ENCODE measurements at places on chromosomes 16 and 17. TPM values are rescaled to one million over a fixed set of nuclear protein-coding genes. Genes with fewer than 3 reads are reported as not detected.

DNA sequence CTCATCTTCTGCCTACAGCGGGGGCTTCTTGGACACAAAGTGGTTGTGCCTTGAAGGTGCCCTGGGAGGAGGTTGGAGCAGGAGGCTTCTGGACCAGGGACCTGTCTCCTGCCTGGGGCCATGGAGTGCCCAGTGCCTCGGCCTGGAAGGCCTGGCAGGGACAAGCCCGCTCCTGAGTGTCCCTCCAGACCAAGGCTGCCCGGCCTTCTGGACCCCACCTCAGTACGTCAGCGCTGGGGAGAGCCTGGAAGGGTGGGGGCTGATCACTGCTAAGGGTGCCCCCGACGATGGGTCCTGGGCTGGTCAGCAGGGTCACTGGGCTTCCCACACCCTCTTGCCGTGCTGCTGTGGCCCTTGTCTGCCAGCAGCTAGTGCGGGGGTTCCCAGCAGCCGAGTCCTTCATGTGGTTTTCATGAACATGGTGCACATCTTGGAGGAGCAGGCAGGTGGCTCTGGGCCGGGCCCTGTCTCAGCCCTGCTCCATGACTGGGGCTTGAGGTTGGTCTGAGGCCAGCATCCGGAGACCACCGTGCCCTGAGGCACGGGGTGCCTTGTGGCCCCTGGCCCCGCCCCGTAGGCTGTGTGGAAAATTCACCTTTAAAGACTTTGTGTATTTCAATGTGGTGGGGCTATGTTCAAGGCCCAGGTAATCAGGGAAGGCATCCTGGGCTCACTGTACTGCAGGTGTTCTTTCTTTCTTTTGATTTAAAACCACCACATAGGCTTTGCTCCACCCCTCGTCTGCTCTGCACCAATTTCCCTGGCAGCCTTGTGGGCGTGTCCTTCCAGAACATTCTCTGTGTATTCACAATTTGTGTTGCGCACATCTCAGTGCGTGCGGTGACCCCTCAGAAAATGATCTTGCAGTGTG, 22.4 kb downstream of the MGRN1 start:
- H3K4me3 ChIP-seq: no peak overlapping the region
- H3K27me3 ChIP-seq: no peaks in the 10 kb centered on the region
- DNase-seq: no peak
- peaks cover 8% of the 10 kb centered on the region for H3K4me1 ChIP-seq
- H3K27ac ChIP-seq: no peak overlapping the region

DNA sequence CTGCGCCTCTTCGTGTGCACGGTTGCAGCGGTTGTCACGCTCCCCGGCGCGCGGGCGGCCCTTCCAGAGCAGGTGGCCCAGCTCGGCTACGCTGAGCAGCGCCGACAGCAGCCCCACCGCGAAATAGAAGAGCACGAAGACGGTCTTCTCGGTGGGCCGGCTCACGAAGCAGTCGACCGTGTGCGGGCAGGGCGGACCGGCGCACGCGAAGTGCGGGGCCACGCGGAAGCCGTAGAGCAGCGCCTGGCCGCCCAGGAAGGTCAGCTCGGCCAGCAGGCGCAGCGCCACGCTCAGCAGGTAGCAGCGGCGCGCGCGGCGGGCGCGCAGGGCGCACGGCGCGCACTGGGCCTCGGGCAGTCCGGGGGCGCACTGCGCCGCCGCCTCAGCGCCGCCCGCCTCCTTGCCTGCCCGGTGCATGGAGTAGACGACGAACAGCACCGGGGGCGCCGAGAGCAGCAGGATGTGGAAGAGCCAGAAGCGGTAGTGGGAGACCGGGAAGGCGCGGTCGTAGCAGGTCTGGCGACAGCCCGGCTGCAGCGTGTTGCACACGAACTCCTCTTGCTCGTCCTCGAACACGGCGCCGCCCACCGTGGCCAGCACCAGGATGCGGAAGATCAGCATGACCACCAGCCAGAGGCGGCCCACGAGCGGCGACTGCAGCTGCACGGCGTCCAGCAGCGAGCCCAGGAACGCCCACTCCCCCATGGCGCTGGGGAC, 1.3 kb downstream of the GJD3 start:
- no peak for DNase-seq
- H3K36me3 ChIP-seq: no peaks in the 10 kb centered on the region
- peak overlapping the region; percentile 61 for H3K4me3 ChIP-seq
- H3K27me3 ChIP-seq: no peaks in the 10 kb centered on the region
- peaks cover 10% of the 10 kb centered on the region for H3K4me1 ChIP-seq

PPP1R27 gene
- not detected for total RNA-seq

GRCh38 chr16:81445966-81446906, 1.6 kb downstream of the CMIP start:
- no peak for DNase-seq
- H3K27me3 ChIP-seq: 0 out of 2 replicates have a peak, but pooled peaks cover 3% of the 10 kb centered on the region
- no peaks in the 10 kb centered on the region for H3K36me3 ChIP-seq
- peak overlapping the region; percentile 66 for H3K4me3 ChIP-seq
- no peak overlapping the region for H3K27ac ChIP-seq

GRCh38 chr16:2820836-2821486, 3.9 kb downstream of the PRSS21 start:
- no peak for DNase-seq
- H3K27ac ChIP-seq: no peak overlapping the region
- H3K27me3 ChIP-seq: no peaks in the 10 kb centered on the region
- no peaks in the 10 kb centered on the region for H3K36me3 ChIP-seq
- no peaks in the 10 kb centered on the region for H3K4me1 ChIP-seq
- H3K4me3 ChIP-seq: no peak overlapping the region

GRCh38 chr16:66886914-66887313, 6.6 kb downstream of the PDP2 start:
- peaks cover 4% of the 10 kb centered on the region for H3K4me1 ChIP-seq
- no peak overlapping the region for H3K4me3 ChIP-seq
- no peaks in the 10 kb centered on the region for H3K27me3 ChIP-seq
- no peak for DNase-seq
- peaks cover 11% of the 10 kb centered on the region for H3K36me3 ChIP-seq

DNA sequence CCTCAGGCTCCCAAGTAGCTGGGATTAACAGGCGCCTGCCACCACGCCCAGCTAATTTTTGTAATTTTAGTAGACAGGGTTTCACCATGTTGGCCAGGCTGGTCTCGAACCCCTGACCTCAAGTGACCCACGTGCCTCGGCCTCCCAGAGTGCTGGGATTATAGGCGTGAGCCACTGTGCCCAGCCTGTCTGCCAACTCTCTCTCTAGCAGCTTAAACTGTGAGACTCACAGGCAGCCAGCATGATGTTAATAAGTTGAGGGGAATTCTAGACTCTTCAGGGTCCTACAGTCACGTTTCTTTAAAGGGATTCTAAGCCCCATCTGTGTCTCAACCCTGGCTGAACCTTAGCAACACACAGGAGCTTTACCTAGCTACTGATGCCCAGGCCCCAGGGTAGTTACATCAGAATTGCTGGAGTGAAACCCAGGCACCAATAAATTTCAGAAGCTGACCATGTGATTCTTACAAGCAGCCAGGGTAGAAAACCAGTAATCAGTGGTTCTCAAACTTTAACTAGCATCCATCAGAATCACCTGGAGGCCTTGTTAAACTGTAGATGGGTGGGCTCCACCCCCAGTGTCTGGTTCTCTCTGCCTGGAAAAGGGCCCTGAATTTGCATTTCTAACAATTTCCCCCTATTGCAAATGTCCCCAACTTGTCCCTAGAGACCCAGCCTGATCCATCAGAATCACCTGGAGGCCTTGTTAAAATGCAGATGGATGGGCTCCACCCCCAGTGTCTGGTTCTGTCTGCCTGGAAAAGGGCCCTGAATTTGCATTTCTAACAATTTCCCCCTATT, 30.7 kb downstream of the GPRC5B start:
- H3K36me3 ChIP-seq: no peaks in the 10 kb centered on the region
- H3K27ac ChIP-seq: no peak overlapping the region
- DNase-seq: no peak
- H3K4me1 ChIP-seq: peaks cover 12% of the 10 kb centered on the region
- no peak overlapping the region for H3K4me3 ChIP-seq

SGCA gene
- not detected for total RNA-seq

DNA sequence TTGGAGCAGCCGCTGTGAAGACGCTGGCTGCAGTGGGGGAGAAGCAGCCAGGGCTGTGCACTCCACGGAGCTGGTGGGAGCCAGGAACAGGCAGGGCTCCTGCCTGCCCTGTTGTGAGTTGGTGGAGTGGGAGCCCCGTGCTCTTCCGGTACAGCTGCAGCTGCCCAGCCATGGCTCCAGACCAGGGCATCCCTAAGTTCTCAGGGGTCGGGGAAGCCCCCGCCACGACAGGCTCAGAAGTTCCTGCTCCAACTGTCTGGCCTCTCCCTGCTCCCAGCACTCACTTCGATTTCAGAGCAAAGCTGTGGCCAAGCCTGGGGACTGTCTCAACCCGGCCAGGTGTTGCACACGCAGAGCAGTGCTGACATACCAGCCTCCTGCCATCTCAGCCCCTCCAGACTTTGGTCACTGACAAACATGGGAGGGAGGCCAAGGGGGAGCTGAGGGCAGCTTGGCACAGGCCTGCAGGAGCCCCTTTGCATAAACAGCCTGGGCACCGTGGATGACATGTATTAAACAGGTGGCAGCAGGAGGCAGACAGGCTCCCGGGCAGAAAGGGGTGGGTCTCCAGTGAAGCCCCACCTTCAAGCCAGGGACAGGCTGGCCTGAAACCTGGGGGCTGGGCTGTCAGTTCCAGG, 13.9 kb upstream of the KDM8 start:
- H3K4me3 ChIP-seq: no peak overlapping the region
- DNase-seq: peak; percentile 48
- no peak overlapping the region for H3K27ac ChIP-seq
- no peaks in the 10 kb centered on the region for H3K4me1 ChIP-seq
- H3K27me3 ChIP-seq: no peaks in the 10 kb centered on the region

HCRT gene
- not detected for total RNA-seq

ICAM2 gene
- 4.4 TPM for total RNA-seq

TK1 gene
- 48.0 TPM for total RNA-seq

KRTAP9-4 gene
- total RNA-seq: not detected

DNA sequence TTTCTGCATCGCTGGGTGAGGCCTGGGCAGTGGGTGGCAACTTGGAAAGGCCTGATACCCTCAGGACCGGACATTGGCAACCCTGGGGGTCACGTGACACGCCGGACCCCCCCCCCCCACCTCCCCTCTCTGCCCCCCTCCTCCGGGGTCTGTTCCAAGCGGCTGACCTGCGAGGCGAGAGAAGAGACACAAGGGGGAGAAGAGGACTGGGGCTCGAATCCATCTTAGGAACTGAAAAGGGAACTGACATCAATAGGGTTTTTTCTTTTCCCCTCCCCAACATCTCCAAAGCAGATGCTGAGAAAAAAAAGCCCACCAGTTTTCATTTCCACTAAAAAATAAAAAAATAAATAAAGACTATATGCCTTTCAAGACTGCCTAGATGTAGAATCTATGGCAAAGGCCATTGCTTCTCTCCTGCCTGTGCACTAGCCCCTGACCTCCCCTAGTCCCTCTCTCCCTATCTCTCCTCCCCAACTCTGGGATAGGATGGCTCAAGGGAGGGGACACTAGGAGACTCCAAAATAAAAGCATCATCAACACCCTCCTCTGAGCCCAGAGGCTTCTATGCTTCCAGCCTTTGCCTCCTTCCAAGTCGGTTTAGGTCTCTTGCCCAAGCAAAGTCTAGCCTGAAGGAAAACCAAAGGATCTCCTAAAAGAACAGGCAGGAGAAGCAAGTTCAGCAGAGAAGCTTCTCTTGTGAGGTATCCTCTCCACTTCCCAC, 7.7 kb upstream of the HOXB2 start:
- no peaks in the 10 kb centered on the region for H3K36me3 ChIP-seq
- no peaks in the 10 kb centered on the region for H3K27me3 ChIP-seq
- H3K27ac ChIP-seq: no peak overlapping the region
- no peaks in the 10 kb centered on the region for H3K4me1 ChIP-seq
- no peak overlapping the region for H3K4me3 ChIP-seq
- DNase-seq: no peak

IRX5 gene
- 0.83 TPM for total RNA-seq

- no peak for DNase-seq
- no peaks in the 10 kb centered on the region for H3K27me3 ChIP-seq
These were observed 217.8 kb downstream of the CHD9NB start for GRCh38 chr16:52834736-52835465.

- H3K27ac ChIP-seq: no peak overlapping the region
- H3K4me1 ChIP-seq: peaks cover 7% of the 10 kb centered on the region
- no peak for DNase-seq
These were observed 49.0 kb upstream of the DHX40 start for GRCh38 chr17:59516451-59516850.

GRCh38 chr17:80826346-80826954, 165.2 kb upstream of the CHMP6 start:
- H3K36me3 ChIP-seq: no peaks in the 10 kb centered on the region
- H3K4me3 ChIP-seq: no peak overlapping the region
- H3K27ac ChIP-seq: no peak overlapping the region
- no peaks in the 10 kb centered on the region for H3K27me3 ChIP-seq

SPNS2 gene
- total RNA-seq: not detected

TVP23A gene
- total RNA-seq: not detected

DNA sequence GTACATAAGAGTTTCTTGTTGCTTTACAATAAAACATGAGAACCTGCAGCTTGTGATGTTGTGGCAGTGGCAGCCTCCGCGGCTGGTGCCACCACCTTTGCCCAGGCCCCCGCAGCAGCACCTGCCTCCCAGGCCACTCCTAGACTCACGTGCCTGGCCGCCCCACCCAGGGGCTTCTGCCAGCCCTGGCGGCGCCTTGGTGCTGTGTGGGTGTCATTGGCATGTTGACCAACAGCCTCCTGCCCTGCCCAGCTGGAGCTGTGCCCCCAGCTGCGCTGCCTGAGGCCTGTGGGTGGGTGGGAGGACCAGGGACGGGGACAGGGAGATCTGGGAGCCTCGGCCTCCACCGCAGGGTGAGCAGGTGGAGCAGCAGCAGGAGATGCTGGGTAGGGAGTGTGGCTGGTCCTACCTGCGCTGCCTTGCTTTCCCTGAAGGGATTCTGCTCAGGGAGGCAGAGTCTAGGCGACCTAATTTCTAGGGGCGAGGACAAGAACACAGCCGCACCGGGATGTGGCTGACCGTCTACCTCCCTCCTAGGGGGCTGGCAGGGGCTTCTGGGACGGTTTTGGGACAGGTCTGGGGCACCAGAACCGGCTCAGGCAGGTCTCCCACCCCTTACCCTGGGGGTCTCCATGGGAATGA, 428 bp upstream of the DNASE1L2 start:
- no peak overlapping the region for H3K27ac ChIP-seq
- H3K4me3 ChIP-seq: no peak overlapping the region
- no peaks in the 10 kb centered on the region for H3K4me1 ChIP-seq
- DNase-seq: no peak
- no peaks in the 10 kb centered on the region for H3K27me3 ChIP-seq
- no peaks in the 10 kb centered on the region for H3K36me3 ChIP-seq

G6PC1 gene
- total RNA-seq: not detected

- H3K36me3 ChIP-seq: peaks cover 11% of the 10 kb centered on the region
- no peaks in the 10 kb centered on the region for H3K27me3 ChIP-seq
- DNase-seq: peak; percentile 52
These were observed 3.0 kb upstream of the NLRC3 start for GRCh38 chr16:3580251-3580651.

Data from Karpas-422 (cell line).